ENCODE measurements at places on chromosomes 5 and 9.

GRCh38 chr9:19660019-19660418 is 128.8 kb downstream of the SLC24A2 start:
- no peak for DNase-seq

- no peak for DNase-seq
Measured at GRCh38 chr5:126875303-126875785, 98.4 kb downstream of the LMNB1 start.

DNA sequence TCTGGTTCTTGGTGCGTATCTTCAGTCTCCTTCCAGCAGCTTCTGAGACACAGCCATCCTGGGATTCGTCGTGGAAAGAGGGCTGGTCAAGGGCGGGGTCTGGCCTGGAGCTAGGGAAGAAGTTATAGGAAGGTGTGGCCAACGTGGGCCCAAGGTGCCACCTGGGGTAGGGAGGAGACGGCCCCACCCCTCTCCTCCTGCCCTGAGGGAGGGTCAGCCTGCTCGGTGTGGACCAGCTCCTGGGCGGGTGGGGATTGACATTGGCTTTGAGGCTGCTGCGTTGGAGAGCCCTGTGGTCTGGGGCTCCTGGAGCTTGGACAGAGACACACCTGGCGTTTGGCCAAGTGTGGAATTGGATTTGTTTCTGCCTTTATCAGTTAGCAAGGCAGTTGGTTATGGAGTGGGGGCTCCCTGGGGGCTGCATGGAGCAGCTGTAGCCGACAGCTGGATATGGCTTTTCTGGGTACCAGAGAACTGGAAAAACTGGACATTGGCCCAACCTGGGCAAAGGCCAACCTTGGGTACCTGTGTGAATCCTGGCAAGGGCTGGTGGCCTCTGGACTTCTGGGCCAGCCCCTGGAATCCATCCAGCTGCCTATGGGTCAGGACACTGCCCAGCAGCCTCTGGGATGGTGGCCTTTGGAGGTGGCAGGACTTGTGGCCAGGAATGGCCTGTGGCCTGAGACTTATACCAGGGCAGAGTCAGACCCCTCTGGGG is 75.7 kb upstream of the PPP1R26 start:
- no peak for DNase-seq

DNA sequence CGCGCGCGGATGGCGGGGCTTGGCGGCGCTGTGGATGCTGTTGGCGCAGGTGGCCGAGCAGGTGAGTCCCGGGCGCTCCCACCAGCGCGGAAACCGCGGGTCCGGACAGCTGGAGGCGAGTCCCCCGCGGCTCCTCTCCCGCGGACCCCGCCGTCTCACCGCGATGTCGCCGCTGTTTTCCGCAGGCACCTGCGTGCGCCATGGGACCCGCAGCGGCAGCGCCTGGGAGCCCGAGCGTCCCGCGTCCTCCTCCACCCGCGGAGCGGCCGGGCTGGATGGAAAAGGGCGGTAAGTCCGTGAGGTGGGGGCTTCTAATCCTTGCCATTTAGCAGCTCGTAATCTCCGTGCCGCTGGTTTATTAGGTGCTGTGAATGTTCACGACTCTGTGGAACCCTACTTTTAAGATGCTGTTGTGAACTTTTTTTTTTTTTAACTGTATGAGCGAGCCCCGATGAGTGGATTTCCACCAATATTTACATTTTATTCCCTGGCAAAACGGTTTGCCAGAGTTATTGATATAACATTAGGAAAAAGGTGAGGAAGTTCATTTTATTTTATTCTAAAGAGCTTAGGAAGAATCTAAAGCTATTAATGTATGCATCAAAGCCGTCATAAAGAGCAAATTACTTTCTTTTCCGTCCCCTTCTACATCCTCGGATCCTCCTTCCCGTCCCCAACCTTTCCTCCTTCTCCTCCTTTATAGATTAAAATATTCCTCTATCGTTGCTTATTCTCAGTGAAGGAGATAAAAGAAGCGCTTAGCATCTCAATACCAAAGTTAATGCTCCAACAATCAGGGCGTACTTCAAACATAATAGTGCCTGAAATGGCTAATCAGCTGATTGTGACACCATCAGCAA is 579 bp downstream of the ADAMTS16 start:
- DNase-seq = peak; percentile 5

DNA sequence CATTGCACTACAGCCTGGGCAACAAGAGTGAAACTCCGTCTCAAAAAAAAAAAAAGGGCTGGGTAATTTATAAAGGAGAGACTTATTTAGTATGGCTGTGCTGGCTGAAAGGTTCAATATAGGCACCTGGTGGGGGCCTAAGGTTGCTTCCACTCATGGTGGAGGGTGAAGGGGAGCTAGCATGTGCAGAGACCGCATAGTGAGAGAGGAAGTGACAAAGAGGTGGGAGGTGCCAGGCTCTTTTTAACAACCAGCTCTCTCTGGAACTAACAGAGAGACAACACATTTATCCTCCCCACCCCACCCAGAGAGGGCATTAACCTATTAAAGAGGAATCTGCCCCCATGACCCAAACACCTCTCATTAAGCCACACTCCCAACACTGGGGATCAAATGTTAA is 28.9 kb upstream of the SERINC5 start:
- DNase-seq = no peak

DNA sequence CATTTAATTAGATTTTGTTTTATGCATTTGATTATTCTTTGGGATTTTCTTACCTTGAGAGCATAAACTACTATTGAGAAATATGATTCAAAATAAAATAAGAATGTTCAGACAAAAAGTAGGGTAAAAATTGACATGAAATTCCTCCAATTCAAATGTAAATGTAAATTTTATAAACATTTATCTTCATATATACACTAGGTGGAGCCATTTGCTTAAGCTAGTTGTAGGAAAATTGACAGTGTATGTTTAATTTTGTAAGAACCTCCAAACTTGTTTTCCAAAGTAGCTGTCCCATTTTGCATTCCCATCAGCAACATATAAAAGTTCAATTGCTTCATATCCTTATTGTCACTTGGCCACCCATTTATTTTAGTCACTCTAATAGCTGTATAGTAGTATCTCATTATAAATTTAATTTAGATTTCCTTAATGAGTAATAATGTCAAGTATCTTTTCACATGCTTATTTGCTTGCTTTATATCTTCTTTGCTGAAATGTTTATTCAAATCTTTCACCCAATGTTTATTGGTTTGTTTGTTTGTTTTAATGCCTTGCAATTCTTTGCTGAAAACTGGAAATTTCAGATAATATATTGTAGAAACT is 37.6 kb upstream of the SLCO6A1 start:
- no peak for DNase-seq

- DNase-seq = no peak
Measured at GRCh38 chr5:135151256-135151655, 117.2 kb upstream of the PITX1 start.
